Stimulated activated CD8-positive, alpha-beta memory T cell treated with anti-CD3 and anti-CD28 coated beads, Interleukin-4, amount 100 ng/mL, for 1 hour (primary cell): ENCODE measurements at places on chromosomes 5 and 9.

DNA sequence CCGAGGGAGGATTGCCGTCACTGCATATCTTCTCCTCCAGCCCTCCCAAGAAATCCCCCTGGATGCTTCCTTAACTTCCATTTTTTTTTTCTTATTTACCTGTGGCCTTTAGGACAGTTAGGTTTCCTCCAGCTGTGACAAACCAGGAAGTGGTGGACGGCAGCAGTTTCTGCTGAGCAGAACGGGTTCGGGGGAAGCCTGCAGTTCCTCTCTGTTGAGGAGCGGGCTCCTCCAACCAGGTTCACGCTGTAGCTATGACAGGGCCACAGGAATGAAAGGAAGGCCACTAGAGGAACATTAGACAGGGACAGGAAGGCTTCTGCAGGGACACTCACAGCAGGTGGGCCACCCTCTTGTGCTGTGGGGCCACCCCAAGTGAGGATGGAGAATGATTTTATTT lies 76.7 kb upstream of the SYK start:
- no peak for DNase-seq

DNA sequence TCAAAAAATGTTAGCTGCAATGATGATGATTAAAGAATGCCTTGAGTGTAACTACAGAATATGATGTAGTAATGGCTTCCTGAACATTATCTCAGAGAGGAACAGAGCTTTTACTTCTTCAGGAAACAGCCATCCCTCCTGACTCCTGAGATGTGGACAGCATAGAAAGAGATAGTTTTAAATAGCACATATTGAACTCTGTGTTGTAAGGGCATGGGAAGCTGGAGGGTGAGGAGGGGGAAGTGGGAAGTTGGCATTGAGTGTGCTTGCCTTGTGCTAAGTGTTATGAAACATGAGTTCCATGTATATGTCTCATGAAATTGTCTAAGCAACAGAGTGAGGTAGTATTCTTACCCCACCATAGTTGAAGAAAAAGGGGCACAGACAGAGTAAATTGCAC lies 161.5 kb upstream of the SLC28A3 start:
- no peak for DNase-seq

DNA sequence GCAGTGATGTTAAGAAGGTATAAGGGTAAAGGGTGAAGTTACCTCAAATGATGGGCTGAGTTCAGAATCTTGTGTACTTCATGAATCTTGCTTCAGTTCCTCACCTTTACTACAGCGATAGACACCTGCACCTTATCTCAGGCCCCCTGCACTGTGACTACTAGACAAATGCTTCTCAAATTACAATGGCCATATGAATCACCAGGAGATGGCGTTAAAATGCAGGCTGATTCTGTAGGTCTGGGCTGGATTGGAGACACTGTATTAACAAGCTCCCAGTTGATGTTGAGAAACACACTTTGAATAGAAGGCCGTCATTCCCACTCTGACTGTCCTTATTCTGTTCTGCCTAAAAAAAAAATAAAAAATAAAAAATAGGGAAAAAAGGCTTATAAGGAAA lies 29.8 kb downstream of the TARS1 start:
- DNase-seq: no peak

DNA sequence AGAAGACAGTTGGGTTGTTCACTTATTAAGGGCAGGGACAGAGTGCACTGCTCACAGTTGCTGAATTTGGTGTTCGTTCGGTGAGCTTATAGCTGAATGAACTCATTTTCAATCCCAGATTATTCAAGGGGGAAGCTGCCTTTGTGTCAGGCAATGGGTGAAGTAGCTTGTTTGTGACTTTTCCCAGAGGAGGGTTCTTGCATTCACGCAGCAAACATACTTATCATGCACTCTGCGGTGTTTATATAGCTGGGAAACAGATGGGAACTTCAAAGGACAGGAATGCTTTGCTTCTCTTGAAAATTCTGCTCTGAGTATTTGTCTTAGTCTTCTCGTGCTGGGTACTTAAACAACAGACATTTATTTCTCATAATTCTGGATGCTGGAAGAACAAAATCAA lies 64.7 kb upstream of the ABCA1 start:
- DNase-seq: no peak

DNA sequence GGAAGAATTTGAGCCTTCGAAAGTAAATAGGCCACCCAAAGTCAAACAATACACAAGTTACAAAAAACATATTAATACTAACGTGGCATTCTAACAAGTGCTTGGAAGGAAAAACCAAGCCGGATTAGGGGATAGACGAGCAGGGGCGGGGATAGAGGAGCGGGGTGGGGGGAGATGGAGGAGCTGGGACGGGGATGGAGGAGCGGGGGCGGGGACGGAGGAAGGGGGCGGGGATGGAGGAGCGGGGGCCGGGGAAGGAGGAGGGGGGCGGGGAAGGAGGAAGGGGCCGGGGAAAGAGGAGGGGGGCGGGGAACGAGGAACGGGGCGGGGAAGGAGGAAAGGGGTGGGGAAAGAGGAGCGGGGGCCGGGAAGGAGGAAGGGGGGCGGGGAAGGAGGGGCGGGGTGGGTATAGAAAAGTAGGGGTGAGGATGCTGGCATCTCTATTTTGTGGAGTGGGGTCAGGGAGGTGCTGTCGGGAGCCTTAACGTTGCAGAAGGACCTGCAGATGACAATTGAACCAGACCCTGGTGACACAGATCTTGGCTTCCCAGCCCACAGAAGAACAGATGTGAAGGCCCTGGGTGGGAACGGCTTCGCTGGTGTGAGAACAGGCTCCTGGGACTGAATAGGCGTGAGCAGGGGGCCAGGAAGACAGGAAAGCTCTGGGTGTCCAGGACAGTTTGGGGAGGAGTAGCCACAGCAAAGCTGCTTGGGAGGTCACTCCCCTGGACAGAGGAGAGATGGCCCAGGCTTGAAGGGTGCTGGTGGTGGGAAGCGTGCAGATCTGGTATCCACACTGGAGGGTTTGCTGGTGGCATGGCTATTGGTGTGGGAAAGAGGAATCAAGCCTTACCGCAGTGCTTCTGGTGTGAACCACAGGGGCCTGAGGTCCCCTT lies 233.3 kb upstream of the DAP start:
- no peak for DNase-seq

GRCh38 chr5:35103637-35104299 lies 56.0 kb upstream of the AGXT2 start:
- no peak for DNase-seq
